ENCODE measurements at places on chromosomes 1 and 21. TPM values are rescaled to one million over a fixed set of nuclear protein-coding genes. Genes with fewer than 3 reads are reported as not detected.
A peak's percentile ranks its signal among the peaks of the same experiment; 100 is the strongest.

GRCh38 chr1:115862403-115862802 lies 21.5 kb upstream of the NHLH2 start:
- no peak for DNase-seq

DNA sequence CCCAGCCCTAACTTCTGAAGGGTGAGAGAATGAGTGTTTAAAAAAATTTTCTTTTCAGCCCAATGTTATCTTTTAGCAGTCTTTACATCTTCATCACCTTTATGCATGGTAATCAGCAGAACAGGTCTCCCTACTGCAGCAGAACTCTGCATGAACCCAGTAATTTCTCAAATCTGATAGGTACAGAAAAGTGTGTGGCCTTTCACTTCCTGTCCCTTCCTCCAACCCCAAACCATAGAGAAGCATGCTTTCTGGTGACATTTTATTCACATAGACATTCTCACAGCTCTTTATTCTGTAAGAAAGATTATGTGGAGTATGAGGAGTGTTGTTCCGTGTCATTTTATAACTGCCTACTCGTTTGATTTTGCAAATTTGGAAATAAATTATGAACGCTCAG lies 68.6 kb downstream of the RPAP2 start:
- DNase-seq = no peak

DNA sequence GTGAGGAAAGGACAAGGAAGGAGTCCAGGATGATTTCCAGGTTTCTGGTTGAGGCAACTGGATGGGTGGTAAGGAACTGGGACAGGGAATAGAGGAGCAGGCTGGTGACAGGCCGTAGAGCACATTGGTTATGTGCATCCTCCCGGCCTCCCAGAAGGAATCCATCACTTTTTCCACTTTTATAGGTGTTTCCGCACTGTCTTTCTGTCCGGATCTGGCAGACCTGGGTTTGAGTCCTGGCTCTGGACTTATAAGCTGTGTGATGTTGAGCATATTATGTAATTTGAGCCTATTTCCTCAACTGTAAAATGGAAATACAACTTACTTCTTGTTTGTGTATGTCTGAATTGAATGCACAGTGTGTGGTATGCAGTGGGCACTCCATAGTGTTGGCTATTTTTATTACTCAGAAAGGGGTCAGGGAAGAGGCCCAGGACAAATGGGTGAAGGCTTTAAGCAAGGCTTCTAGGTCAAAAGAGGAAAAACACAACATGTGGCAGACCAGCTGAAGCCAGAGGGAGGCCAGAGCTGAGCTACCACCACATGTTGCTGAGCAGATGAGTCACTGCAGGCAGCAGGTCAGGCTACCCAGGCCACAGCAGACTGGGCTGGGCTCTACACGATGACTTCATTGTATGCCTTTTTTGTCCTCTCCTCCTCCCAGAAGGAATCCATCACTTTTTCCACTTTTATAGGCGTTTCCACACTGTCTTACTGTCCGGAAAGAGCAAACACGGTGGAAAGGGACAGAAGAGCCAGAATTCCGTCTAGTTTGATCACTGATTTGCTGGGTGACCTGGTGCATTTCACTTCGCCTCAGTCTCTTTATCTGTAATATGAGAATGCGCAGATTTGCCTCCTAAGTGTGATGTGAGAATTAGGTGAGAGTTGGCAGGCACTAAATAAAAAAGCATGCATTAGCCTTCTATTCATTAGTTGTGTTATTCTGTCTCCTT lies 791 bp upstream of the MAST2 start:
- peak; percentile 59 for DNase-seq

DNA sequence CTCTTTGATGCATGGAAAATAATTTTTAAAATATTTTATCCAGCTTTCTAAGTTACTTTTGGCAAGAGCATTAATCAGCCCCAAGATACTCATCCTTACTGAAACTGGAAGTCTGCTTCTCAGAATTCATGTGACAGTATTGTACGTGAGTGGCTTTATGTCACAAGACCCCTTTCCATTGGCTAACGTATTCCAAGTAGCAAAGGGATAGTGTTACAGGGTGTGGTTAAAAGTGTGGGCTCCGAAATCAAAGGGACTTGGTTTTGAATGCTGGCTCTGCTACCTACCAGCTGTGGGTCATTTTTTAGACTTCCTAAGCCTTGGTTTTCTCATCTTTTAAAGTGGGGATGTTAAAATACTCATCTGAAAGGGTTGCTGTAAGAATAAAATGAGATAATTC lies 91.7 kb downstream of the RHOU start:
- DNase-seq = no peak

DNA sequence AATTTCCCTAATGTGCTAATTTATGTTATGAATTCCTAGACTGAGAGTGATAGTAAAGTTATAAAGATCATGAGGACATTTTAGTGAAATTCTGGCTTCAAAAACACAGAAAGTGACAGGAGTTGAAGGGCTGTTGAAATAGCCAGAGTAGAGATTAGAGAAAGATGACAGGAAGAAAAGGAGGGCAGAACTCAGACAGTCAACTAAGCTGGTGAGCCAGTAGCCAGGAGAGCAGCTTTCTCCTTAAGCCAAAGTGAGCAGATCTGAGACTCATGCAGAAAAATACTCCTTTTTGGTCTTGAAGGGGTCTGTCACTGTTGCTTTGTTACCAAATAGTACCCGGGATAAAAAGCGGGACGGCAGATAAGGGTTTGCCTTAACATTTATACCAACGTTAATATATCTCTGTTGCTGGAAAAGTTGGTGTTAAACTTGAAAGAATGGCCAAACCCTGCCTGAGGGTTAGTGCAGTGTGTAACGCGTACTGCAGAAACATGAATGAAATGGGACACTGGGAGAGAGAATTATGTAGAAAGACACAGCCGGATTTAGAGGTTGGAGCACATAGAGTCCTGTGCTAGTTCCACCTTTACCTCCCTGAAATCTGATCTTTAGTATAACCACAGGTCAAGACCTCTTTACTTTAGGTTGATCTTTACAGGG lies 12.8 kb downstream of the AHCYL1 start:
- no peak for DNase-seq

DNA sequence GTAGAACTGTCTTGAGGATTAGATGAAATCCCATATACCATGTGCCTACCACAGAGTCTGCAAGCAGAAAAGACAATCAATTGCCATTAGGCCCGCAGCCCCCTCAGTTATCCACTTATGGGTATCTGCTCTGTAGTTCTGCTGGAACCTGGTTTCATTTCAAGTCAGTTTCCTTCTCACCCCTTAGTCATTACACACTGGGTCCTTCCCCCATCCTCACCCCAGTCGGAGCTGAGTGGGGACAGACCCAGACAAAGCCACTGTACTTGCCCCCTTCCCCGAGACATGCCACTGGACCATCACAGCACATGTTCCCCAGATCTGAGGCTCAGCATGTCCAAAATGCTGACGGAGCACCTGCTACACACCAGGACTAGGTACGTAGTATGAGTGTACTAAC lies 21.2 kb downstream of the PGLYRP3 start:
- DNase-seq = no peak

DNA sequence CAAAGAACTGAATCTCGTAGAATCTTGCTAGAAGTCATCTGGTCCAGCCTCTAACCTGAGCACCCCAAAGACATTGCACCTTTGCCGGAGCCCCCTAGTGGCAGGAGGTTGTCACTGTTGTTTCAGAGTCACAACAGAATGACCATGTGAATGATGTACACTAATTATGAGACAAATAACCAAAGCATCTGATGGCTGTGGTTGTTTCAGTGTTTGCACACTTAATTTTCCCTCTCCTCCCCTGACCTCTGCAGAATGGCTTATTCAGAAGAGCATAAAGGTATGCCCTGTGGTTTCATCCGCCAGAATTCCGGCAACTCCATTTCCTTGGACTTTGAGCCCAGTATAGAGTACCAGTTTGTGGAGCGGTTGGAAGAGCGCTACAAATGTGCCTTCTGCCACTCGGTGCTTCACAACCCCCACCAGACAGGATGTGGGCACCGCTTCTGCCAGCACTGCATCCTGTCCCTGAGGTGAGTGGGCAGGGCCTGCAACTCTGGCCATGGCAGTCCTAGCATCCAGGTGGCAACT lies 26.4 kb downstream of the TRAF5 start:
- no peak for DNase-seq

- no peak for DNase-seq
Observed at GRCh38 chr1:242225767-242226573, 227.1 kb upstream of the MAP1LC3C start.

GRCh38 chr1:201758499-201759050 lies 70.4 kb upstream of the IPO9 start:
- DNase-seq = no peak

GRCh38 chr1:8193840-8194406 lies 124.0 kb upstream of the SLC45A1 start:
- no peak for DNase-seq

DNA sequence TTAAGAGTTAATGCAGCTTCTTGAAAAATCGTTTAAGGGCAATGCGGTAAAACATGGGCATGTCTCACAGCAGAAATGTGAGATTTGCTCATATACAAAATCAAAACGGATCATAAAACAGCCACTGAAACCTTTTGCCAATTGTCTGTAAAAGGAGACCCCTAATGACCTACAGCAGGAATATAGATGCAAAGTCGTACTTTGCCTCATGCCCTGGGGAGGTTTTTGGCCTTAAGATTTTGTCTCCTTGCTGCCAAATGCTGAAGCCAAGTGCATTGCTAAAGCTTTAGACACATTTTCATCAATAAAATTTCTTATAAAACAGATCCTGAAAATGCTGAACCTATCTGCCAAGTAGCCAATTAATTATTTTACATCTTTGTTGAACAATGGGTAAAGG lies 226.9 kb downstream of the TGFB2 start:
- DNase-seq = no peak

KCND3 gene
- 5.4 TPM for total RNA-seq

SLAMF9 gene
- total RNA-seq = not detected

FCGR3B gene
- 1.2 TPM for total RNA-seq

Measured in urinary bladder (tissue), 4 donors.